ENCODE measurements at places on chromosomes 11 and 22.

- DNase-seq, result no peak
Measured at GRCh38 chr22:22452211-22452610, 56.3 kb downstream of the ZNF280B start.

DNA sequence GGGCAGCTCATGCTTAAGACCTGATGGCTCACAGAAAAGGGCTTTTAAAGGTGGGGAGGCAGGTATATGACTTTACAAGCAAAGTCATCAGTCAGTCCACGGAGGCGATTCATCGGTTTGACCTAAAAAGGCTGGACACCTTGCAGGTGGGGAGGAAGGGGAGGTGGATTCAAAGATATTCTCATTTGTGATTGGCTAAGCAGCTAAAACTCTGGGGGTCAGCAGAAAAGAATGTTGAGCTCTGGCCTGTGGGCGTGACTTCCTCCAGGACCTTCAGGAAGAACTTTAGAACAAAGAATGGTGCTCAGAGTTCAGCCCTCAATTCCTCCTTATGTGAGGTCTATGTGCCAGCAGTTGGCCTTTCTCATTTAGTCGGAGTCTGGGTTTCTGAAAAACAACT, 78.3 kb upstream of the LMO1 start:
- no peak for DNase-seq

GRCh38 chr11:48125866-48126265, 90.7 kb upstream of the OR4B1 start:
- DNase-seq, result no peak

- DNase-seq, result peak; percentile 44
Measured at GRCh38 chr11:118933486-118933885, 7.8 kb upstream of the BCL9L start.

GRCh38 chr11:74255741-74256375, 55.6 kb downstream of the P4HA3 start:
- DNase-seq, result peak; percentile 76

- DNase-seq, result peak; percentile 10
Measured at GRCh38 chr11:123594188-123594901, 60.1 kb downstream of the SCN3B start.

DNA sequence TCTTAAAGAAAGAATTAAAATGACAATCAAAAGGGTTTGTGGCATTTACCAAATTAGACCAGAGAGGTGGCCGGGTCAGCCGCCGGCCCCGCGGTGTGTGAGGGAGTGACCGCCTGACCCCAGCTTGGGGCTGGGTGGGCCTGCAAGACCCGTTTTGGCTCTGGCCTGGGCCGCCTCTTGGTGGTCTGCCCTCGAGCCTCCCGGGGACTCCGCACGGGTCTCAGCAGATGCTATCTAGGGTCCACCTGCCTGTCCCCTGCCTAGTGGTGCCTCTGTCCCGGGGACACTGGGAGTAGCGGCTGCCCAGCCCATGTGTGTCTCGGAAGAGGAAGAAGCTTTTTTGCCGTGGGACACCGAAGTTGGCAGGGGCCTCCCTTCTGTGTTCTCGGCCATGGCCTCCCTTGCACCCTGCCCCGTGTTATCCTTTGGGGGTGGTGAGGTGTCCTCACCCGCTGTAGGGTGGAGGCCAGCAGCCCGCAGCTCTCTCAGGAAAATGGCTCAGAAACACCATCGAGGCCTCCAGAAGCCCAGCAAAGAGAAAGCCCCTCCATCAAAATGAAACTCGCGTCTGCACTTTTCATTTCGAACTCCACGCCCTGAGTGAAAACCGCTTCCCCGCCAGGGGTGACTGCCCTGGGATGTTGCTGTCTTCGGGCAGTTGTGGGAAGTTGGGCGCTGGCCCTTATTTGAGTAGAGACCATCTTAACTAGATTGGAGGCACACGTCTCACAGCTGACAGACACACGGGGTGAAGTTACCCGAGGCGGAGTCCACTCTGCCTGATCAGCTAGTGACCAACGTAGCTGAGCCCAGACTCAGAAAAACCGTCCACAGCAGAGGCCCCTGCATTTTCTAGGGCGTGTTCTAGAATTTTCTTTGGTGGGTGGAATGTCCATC, 8.0 kb downstream of the CCND1 start:
- DNase-seq, result no peak

GRCh38 chr11:109865548-109866186, 227.5 kb upstream of the ZC3H12C start:
- DNase-seq, result no peak

- DNase-seq, result no peak
Measured at GRCh38 chr11:92199991-92200390, 24.6 kb upstream of the FAT3 start.

- DNase-seq, result no peak
Measured at GRCh38 chr11:132994966-132995365, 537.3 kb downstream of the OPCML start.

Measured in cardiac fibroblast (primary cell).